ENCODE measurements at places on chromosomes 1 and 21.

- peak; percentile 62 for DNase-seq
Measured at GRCh38 chr1:203504400-203505250, 10.7 kb downstream of the OPTC start.

DNA sequence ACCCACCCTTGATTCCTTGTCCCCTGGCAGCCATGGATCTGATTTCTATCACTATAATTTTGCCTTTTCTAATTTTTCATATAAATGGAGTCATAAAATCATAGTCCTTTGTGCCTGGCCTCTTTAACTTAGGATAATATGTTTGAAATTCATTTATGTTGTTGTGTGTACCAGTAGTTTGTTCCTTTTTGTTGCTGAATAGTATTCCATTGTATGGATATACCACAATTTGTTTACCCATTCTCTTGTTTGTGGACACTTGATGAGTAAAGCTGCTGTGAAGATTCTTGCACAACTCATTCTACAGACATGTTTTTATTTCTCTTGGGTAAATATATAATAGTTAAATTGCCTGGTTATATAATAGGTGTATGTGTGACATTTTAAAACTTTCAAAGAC lies 22.7 kb upstream of the GJA8 start:
- no peak for DNase-seq

DNA sequence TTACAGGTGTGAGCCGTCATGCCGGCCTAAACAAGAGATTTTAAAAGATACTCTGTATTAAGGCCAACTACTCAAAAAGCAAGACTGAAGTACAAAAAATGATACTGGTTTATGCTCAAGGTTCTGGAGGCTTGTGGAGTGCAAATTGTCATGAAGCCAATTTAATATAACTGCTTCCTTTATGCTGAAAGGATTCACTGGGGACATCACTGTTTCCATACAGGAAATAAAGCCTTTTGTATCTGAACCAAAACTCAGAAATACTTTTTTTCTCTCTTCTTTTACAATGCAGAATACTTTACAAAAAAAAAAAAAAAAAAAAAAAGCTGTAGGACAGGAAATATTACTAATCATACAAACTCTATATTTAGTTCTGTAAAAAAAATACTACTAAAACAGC lies 55.5 kb upstream of the CNN3 start:
- DNase-seq, result no peak

DNA sequence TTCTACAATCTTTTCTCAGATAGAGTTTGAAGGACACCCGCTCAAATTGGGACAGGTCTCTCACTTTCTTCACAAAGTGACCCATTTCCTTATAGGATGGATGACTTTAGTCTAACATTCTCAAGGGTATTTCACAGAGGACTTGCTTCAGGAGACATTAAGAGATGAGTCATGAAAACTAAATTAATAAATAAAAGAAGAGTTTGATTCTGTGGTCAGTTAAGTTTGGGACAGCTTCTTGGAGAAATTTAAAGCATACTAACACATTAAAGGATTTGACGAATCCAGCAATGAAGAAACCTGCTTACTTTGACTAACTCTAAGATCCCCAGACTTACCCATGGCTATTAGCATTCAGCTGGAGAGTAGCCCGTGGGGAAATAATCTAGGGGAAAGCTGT lies 95.6 kb upstream of the RAB3GAP2 start:
- DNase-seq, result no peak

GRCh38 chr1:111559736-111560279 lies 56.4 kb upstream of the ADORA3 start:
- DNase-seq, result no peak

DNA sequence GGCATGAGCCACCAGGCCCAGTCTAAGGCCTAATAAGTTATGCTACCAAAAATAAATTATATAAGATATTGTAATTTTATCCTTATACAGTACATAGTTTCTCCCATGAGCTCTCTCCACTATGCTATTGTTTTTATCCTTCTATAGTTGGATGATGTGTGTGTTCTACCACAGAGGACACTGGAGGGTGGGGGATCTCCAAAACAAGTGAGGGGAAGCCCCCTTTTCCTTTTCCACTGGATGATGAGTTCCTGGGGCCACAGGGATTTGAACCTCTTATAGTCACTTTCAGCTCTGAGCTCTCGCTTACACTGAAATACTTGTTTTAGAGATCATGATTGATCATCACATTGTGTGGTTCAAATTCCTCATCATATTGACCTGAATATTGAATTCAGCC lies 77.6 kb upstream of the VAV3 start:
- DNase-seq, result no peak

GRCh38 chr21:33685613-33686197 lies 43.4 kb downstream of the ITSN1 start:
- no peak for DNase-seq

DNA sequence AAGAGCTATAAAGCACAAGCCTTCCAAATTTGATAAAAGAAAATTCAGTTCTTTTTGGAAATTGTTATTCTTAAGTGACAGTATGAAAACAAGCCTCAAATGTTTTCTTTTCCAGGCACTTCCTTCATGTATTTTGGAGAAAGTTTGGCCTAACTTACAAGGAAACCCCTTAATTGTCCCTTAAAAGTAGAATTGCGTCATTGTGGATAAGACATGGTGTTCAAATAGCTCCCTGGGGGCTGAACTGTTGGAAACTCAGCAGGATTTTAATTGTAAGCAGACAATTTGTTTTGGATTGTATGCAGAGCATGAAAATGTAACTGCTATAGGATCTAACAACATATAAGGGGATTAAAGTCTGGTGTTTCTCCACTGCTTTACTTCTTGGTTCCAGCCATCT lies 35.4 kb upstream of the FGGY start:
- DNase-seq, result no peak

- DNase-seq, result no peak
Measured at GRCh38 chr1:26373281-26373680, 731 bp upstream of the ZNF683 start.

- no peak for DNase-seq
Measured at GRCh38 chr1:215128504-215128903, 46.0 kb downstream of the KCNK2 start.

DNA sequence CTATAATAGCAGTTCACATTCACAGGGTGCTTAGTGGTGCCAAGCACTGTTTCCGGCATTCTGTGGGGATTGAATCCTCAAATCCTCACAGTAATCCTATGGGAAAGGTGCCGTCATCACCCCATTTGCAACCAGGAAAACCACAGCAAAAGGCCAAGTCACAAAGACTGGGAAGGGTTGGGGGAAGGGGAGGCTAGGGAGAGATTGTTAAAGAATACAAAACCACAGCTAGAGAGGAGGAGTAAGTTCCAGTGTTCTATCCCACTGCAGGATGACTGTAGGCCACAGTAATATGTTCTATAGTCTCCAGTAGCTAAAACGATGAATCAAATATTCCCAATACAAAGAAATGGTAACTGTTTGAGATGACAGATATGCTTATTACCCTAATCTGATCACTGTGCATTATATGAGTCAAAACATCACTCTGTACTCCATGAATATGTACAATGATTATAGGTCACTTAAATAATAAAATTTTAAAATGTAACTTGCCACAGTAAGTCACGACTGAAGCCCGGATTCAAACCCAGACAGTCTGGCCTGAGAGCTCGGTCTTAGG lies 256.8 kb downstream of the TOMM20 start:
- no peak for DNase-seq

DNA sequence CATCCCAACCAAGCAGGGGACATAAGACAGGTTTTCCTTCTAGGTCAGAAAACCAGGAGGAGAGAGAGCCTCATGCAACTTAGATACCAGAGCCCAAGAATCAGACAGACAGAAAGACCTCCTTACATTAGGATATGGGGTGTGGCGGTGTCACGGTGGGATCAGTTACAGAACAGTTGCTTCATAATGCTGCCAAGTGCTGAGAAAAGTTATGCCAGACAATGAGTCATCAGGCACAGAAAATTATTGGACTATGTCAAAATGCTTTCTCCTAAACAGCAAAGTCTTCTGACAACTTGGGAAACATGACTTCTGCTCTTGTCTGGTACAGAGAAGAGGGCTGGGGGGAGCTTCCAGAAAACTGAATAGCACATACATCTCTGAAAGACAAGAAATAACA lies 1120.2 kb upstream of the TMPRSS15 start:
- DNase-seq, result no peak

DNA sequence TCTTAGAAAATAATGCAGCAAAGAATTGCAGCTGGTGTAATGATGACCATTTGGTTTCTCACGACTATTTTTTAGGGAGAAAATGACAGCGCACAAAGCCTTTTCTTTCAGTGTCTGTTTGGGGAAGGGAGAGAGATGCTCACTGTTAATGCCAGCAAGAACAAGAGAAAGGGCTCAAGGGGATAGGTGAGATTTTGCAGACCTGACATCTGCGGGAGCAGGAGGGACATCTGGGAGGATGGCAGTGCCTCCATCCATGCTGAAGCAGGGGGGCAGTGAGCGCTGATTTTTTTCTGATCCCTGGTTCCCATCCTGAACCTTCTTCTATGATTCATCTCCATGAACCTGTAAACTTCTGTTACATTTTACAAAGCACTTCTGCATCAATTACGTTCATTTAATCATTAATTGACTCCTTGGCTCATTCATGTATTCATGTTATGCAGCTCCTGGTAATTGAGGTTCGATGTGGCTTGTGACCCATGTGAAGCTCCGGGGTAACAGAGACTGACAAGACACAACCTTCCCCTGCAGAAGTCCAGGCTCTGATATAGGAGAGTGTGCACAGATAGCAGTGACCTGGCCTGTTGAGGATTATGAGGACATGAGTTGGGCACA lies 595.3 kb downstream of the PTPRU start:
- DNase-seq, result no peak

- no peak for DNase-seq
Measured at GRCh38 chr1:6096243-6097116, 50.8 kb downstream of the KCNAB2 start.

DNA sequence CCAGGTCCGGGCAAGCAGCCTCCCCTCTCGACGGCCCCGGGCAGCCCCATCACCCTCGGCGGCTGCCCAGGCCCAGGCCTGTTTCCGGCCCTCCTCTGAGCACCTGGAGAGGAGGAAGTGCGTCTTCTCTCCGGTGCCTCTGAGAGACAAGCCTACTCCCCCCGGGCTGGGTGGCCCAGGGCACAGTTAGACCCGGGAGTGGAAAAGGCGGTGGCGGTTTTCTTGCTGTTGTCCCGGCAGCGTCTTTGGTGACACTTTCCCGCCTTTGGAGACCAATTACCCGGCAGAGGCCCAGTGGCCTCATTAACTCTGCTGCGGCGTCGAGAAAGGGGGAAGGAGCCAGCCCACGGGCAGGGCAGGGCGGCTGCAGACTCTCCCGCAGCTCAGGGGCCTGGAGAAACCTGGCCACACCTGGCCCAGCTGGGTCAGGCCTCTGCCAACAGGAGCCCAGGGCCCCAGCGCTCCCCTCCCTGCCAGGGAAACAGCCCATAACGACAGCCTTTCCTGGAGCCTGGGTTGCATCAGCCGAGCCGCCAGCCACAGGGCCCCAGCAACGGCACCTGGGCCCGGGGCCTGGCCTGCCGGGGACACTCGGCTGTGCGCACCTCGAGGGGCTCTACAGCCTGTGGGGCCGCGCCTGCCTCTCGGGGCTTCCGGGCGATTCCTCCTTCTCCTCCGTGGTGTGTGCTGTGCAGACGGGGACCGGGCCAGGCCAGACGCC lies 28.4 kb upstream of the C1orf159 start:
- peak; percentile 60 for DNase-seq

DNA sequence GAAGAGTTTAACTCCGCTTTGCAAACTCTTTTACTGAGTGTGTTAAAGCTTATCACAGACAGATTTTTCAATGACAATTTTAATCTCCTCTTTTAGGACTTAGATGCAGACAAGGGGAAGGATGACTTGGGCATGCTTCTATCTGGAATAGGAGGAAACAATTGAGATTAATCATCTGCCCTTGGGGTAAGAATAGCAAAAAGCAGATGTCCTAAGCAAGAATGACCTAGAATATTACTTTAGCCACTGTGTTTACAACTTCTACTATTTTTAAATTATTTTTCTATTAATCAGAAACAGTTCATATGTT lies 569.0 kb upstream of the ADGRL2 start:
- DNase-seq, result no peak

DNA sequence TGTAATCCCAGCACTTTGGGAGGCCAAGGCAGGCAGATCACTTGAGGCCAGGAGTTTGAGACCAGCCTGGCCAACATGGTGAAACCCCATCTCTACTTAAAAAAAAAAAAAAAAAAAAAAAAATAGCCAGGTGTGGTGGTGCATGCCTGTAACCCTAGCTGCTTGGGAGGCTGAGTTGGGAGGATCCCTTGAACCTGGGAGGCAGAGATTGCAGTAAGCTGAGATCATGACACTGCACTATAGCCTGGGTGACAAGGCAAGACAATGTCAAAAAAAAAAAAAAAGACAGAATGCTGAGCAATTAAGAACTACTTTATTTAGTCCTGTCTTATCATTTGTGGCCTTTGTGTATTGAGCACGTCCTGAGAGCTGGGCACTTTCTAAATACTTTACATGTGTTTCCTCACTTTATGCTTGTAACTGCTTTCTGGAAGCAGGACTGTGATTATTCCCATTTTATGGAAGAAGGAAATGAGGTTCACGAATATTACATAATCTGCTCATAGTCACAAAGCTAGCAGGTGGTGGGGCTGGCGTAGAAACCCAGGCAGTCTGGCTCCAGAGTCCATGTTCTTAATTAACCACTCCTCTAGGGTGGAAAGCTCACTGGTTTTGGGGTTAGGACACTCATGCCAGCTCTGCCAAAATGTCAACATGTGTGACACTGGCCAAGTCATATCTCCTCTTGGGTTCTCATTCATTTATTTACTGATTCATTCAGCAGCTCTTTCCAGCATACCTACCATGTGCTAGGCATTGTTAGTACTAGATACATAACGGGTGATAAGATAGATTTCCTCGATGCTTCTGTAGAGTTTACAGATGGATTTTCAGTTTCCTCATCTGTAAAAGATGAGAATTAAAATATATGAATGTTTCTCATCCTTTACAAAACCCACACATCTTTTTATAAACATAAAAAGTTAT lies 57.7 kb downstream of the DDR2 start:
- no peak for DNase-seq

DNA sequence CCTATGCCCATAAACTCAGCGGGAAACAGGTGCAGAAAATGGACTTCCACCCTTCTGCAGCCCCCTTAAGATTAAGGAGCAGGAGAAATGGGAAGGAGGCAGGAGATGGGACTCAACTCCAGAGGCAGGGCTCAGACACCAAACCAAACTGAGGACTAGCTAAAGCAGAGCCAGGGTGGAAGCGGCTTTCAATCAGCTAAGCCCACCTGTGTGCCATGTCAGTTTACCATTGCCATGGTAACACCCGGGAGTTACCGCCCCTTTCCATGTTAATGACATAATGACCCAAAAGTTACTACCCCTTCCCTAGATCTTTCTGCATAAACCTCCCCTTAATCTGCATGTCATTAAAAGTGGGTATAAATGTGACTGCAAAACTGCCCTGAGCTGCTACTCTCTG lies 653.5 kb downstream of the PTPRU start:
- no peak for DNase-seq

DNA sequence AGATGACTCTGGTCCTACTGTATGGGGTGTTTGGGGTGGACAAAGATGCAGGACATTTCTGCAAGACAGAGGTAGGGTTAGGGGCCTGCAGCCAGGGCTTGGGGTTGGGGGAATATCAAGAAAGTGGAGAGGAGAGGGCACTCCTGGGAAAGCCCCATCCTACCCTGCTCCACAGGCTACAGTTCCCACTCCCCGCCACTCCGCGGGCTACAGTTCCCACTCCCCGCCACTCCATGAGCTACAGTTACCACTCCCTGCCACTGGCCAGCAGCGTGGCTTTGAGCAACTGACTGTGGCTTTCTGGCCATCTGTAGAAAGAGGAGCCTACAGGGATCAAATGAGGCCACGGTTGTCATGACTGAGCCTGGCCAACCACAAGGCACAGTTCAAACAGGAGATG lies 93.8 kb upstream of the GRIK3 start:
- no peak for DNase-seq
